C1 segment of cervical spinal cord (tissue), 14 donors: ENCODE measurements at places on chromosomes 5 and 9.

- DNase-seq = peak; percentile 55
Observed at GRCh38 chr9:37466037-37466709, 923 bp upstream of the ZBTB5 start.

DNA sequence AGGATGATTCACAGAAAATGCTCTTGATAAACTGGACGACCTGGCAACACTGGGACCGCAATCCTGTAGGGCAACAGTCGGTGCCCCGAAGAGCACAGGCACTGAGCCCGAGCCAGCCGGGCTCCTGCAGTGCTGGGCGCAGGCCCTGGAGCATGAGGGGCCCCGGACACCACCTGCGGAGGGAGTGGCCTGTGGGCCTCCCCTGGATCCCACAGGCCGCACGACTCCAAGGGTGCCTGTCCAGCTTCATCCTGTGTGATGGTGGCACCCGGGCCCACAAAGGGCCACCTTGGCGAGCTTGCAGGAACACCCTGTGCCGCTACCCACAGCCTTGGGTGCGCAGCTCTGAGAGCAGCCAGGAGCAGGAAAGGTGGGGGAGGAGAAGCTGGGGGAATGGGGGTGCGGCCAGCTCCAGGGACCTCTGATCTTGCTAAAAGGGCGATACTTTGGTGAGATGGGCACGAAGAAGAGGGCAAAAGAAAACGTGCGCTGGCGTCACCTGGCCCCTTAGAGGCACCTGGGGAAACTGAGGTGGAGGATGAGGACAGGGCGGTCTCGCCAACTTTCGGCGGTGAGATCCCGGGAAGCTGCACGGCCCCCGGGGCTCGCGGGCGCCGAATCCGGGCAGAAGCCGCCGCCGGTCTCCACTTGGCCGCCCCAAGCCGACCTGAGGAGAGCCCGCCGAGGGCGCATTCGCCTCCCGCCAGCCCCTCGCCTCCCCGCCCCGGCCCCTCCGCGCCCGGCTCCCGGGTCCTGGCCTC lies 722 bp downstream of the TBC1D9B start:
- DNase-seq = no peak

- DNase-seq = no peak
Observed at GRCh38 chr5:140800816-140801493, at the start of gene PCDHA3. Gene PCDHA3, plus strand, starts transcription at chr5:140801057.

GRCh38 chr5:111813537-111813936 lies 56.5 kb upstream of the NREP start:
- DNase-seq = no peak

- peak; percentile 54 for DNase-seq
Observed at GRCh38 chr5:32027717-32028458, 146.2 kb downstream of the GOLPH3 start.

DNA sequence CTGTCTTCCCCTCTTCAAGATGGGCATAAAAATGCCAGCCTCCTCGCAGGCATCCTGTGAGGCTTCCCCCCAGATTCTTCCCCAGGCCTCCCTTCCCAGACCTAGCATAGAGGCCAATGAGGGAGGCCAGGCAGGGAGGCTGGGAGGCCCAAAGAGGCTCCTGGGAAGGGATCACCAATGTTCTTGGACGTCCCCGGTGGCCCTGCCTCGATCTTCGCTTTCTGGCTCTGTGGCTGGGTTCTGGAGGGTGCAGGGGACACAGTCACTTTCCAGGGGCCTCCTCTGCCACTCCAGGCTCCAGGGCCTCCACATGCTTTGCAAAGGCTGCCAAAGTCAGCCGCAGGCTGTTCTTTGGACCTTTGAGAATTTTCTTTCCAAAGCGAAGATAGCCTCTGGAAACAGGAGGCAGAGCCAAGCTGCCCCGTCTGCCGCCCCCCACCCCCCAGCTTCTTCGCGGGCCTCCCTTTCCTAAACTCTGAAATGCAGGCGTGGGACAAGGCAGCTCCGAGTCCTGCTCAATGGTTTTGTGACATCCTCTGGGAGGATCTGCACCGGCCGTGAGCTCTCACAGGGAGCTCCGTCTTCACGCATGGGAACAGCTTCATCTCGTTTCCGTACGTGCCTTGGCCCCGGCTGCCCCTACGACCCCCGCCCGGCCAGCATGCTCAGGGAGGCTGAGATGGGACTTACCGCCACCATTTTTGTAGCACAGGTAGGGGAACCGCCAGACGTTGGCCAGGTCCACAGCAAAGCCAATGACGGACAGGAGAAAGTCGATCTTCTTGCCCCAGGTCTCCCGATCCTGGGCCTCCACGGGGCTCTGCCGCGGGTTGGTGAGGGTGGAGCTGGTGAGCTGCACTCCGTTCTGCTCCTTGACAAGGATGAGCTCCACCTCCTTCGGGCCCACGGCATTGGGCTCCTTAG lies 2.8 kb downstream of the SLC6A3 start:
- DNase-seq = no peak

GRCh38 chr5:140780512-140780911 lies 5.4 kb upstream of the PCDHA1 start:
- DNase-seq = no peak

- DNase-seq = no peak
Observed at GRCh38 chr9:134171316-134172197, 7.2 kb upstream of the RNU6ATAC start.

DNA sequence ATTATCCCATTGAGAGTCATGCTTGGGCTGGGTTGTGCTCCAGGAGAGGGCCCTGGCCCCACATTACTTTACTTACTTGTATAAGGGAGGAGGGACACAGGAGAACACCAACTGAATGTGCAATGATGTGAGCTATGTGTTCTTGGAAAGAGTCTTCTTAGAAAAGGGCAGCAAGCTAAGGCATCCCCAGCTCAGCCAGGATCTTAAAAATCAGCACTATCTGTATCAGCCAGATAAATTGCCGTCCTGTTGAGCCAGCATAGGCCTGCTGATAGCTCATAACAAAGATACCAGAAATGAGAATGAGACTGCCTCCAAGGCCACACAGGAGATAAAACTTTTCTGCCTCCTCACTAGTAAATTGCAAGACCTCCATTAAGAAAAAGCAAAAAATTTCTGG lies 357.5 kb downstream of the CAAP1 start:
- no peak for DNase-seq

DNA sequence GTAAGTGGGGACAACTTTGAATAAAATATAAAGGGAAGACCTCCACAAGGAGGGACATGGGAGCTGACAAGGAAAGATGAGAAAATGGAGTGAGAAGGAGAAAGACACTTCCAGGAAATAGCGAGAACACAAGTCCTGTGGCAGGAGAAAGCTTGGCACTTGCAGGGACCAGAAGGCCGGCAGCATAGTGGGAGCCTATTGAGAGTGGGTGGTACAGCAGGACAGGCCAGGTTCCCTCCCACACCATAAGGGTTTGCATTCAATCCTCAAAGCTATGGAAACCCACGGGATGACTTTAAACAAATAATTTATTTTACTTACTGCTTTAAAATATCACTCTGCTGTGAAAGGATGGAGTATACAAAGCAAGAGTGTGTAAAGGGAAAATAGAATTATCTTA lies 173.2 kb upstream of the ELL2 start:
- no peak for DNase-seq

DNA sequence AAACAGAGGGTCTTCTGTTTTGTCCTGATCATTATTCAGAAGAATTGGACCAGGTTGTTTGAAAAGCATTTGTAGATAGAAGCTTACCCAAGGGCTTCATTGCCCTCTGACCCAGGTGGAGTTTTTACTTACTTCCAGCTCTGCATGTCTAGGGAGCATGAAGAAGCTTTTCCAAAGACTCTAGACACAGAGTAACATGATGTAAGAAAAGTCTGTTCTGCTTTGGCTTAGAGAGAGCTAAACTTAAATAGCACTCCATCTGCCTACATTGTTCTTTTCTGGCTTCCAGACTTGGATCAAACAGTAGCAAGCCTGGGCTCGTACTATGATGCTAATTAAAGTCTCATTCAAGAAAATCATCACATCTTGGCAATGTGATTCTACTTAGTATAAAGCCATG lies 112.1 kb downstream of the SNCAIP start:
- no peak for DNase-seq

DNA sequence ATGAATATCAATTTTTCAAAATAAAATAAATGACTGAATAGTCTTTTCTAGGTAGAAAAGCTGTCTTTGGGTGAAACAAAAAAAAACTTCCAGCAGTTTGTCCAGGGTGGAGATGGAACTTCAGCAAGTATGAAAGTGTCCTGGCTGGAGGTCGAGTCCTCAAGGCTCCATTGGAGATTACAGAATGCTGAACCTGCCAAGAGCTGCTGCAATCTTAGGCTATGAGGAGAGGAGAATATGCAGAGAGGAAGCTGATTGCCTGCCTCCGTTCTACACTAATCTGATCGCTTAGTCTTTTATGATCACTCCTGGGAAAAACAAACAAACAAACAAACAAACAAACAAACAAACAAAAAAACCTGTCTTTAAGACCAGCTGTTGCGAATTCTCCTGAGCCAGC lies 50.6 kb downstream of the NREP start:
- no peak for DNase-seq
